ENCODE measurements at places on chromosomes 11 and 22.

GRCh38 chr11:29251738-29252137, 765.1 kb downstream of the KCNA4 start:
- no peak for DNase-seq

- DNase-seq, result no peak
Measured at GRCh38 chr11:10285148-10285802, 8.7 kb downstream of the SBF2 start.

DNA sequence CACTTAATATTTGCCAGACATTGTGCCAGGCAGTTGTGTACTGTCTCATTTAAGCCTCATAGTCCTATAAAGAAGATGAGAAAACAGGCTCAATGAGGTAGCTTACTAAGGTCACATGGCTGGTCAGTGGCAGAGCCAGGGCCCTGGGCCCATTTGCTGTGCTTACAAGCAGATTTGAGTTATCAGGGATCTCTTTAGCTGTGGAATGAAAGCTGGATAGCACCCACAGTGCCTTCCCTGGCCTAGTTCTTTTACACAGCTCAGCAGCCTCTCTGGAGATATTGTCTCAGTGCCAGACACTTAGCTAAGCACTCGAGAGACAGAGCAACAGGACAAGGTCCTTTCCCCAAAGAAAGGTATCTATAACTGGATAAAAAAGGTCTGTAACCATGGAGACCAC, 6.1 kb downstream of the TMEM86A start:
- no peak for DNase-seq

DNA sequence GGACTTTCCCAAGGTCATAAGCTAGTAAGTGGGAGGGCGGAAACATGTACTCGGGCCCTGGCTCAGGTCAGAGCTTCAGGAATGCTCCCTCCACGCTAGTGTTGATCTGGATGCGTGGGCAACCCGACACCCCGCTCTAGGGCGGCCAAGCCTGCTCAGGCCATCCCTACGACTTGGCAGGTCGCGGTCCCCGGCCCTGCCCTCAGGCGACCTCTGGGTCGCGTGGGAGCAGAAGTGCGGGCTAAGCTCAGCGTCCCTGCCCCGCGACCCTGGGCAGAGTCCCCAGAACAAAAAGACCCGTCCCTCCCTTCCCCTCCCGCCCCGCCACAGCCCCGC, 781 bp upstream of the TEF start:
- no peak for DNase-seq

DNA sequence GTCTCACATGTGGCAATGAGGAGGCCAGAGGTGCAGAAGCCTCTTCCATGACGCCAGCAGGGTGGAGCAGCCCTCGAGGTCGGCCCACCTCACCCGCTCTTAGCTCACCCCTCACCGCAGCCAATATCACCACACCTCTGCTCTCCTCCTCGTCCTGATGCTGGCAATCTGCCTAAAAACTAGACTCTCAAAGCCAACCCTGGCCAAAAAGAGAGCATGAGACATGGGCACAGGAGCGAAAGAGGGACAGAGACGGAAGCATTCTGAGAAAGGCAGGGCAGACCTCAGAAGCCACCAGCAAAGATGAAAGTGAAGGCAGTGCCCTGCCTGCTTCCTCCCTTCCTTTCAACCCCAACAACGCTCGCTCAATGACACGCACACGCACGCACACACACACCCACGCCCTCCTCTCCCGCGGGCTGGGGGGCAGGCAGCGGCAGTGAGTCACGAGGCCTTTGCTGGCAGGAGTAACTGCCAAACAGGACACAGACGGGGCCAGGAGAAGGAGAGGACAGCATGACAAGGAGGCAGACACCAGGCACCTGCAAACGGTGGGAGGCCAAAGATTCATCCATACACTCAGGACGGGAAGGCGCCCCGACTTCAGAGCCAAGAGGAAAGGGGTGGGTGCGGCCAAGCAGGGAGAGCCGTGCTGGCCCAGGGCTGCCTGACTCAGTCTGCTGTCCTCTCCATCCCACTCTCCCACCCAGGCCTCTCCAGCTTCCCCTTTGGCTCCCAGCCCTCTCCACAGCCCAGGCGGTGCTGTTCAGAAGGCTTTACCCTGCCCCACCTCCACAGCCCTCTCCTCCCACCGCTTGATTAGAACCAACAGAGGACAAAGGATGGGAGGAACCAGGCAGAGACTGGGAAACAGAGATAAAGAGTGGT, 11.4 kb downstream of the IGSF9B start:
- DNase-seq, result no peak

GRCh38 chr11:101870510-101870909, 44.3 kb upstream of the CEP126 start:
- DNase-seq, result no peak

DNA sequence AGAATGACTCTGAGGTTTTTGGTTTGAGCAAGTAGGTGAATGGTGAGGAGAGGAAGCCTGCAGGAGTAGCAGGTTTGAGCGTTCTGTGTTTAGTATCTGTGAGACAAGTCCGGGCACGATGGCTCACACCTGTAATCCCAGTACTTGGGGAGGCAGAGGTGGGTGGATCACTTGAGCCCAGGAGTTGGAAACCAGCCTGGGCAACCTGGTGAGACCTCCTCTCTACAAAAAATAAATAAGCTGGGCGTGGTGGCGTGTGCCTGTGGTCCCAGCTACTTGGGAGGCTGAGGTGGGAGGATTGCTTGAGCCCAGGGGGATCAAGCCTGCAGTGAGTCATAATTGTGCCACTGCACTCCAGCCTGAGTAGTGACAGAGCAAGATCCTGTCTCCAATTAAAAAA, 9.7 kb upstream of the CENATAC start:
- DNase-seq, result no peak

- no peak for DNase-seq
Measured at GRCh38 chr11:86978756-86979608, 23.8 kb upstream of the FZD4 start.

GRCh38 chr11:44342616-44343015, 32.7 kb upstream of the ALX4 start:
- no peak for DNase-seq

DNA sequence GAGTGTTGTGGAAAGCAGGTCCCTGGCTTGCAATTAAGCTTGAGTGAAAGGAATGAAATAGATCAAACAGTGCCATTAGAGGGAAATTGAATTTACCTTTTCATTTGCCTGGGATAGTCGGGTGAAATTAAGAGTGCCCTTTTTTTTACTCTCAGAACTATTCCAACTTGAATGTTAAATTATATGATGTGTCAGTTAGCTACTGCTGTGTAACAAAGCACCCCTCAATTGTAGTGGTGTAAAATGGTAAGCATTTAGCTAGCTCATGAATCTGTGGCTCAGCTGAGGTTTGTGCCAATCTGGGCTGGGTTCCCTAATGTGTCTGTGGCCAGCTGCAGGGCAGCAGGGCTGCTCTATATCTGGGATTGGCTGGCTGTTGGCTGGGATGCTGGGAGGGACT, 571.4 kb downstream of the MN1 start:
- no peak for DNase-seq

GRCh38 chr22:17106161-17106784, 14.9 kb downstream of the TMEM121B start:
- DNase-seq, result no peak

- no peak for DNase-seq
Measured at GRCh38 chr11:28632338-28632737, 524.1 kb downstream of the METTL15 start.

DNA sequence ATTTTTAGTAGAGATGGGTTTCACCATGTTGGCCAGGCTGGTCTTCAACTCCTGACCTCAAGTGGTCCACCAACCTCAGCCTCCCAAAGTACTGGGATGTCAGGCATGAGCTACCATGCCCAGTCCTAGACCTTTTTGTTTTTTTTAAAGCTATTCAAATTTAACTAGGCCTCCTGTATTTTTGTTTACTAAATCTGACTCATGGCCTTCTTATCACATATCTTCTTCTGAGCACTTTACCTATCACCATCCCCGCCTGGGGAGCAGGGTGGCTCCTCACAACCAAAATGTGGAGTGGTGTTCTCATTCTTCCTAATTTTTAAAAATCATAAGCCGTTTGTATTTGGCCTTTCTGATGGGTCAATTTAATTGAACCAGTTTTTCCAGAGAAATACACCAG, 92.6 kb downstream of the DBX1 start:
- no peak for DNase-seq

- DNase-seq, result no peak
Measured at GRCh38 chr11:134984421-134984820, 572.4 kb upstream of the B3GAT1 start.

GRCh38 chr22:41458161-41458728, 10.2 kb downstream of the PHF5A start:
- DNase-seq, result no peak

DNA sequence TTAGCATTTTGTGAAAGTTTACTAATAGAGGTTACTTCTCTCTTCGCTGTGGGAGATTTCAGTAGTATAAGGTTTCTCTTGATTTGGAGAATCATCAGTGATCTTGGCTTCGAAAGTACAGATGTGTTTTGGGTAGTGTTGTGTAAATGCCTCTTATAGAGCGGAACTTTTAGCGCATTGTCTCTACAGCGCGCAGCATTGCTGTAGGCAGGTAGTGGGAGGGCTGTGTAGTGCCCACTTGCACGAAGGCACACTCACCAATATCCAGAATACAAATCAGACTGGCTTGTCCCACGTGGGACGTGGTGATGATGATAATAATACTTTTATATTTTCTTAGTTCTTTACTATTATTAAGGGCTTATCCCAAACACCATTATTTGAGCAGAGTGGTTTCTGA, 51.4 kb downstream of the FAM83F start:
- no peak for DNase-seq

- DNase-seq, result no peak
Measured at GRCh38 chr11:104404231-104405175, 240.6 kb upstream of the PDGFD start.

- no peak for DNase-seq
Measured at GRCh38 chr11:59138643-59139042, 4.0 kb upstream of the FAM111A start.

DNA sequence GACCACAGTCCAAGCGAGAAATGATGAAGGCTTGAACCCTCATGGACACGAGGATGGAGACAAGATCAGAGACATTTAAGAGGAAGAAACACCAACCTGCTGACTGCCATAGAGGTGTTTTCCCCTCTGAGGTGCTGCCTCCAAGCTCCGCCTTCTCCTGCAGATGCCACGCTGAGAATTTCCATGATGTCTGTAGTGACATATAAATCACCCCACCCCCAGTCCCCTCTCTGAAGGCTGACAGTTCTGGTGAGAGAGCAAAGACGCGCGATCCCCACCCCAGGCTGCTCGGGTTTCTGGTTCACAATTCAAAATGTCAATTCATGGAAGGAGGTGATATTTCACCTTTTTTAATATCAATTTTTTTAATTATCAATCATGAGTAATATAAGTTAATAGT, 28.2 kb downstream of the LRRC32 start:
- no peak for DNase-seq

DNA sequence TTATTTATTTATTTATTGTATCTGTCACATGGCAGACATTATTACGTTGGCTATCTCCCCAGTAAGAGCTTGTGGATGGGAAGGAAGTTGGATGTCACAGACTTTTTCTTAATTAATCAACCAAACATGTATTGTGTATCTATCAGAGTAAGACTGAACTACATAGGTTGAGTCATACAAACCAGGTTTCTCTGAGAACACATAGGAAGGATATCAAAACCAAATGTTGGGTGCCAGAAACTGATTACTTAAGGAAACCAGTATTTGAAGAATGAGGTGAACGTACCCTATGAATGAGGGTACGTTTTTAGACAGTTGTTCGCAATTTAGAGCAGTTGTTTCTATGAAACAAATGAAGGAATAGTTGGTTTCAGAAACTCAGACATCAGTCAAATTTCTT, 136.4 kb downstream of the SLC17A6 start:
- no peak for DNase-seq
